ENCODE measurements at places on chromosomes 11 and 22. TPM values are rescaled to one million over a fixed set of nuclear protein-coding genes. Genes with fewer than 3 reads are reported as not detected.

MS4A6E gene
- not detected for total RNA-seq

ESRRA gene
- 256 TPM for total RNA-seq

MMP8 gene
- not detected for total RNA-seq

MS4A15 gene
- total RNA-seq, result not detected

OR10D3 gene
- total RNA-seq, result not detected

XKR3 gene
- total RNA-seq, result not detected

- peak; percentile 46 for DNase-seq
Measured at GRCh38 chr22:20080776-20081654, 974 bp downstream of the DGCR8 start.

DNA sequence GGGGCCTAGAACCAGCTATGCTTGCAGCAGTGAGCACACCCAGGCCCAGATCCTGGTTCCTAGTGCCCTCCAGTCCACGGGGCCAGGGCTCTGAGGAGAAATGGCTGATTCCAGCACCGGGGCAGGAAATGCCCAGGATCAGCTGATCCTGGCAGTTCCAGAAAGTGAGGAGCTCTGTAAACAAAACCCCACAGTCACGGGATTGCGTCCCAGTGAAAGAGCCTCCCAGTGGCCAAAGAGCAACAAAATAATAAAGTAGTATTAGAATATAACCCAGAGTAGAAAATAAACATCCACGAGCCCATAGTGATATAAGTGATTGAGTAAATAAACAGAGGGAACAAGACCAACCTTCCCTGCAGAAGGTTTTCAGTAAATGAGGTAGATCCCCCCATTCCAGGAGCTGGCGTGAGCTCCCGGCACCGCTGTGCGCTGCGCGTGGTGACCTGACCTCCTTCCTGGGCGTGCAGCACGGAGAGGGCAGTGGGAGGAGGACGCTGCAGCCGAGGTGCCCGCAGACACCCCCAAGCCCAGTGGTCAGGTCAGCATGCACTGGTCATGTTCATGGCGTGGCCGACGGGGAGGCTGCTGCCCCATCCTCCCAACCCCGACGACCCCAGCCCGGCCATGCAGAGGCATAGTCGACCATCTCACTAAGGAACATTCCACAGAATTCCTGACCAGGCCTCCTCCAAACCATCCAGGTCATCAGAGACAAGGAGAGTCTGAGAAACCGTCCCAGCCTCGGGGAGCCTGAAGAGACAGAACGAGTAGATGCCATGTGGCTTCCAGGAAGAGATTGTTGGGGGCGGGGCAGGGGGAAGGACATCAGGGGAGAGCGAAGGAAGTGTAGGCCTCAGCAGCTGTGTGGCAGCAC lies 19.8 kb downstream of the PTDSS2 start:
- DNase-seq, result peak; percentile 60

GRCh38 chr22:24414984-24415945 lies 12.1 kb upstream of the ADORA2A start:
- peak; percentile 26 for DNase-seq

- no peak for DNase-seq
Measured at GRCh38 chr11:88183233-88183632, 8.0 kb upstream of the RAB38 start.

DNA sequence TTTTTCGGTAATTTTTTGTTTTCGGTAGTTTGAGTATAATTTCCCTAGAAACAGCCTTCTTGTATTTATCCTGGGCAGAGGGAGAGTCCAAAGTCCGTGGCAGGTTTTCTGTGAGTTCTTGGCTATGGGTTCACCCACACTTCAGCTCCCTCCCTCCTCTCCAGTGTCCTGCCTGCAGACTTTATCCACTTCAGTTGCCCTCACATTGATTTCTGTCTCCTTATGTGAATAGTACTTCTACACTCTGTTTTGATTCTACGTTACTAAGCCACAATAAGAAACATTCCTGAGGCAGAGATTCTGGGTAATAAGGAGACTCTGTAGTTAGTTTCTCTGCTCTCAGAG lies 868.6 kb downstream of the METTL15 start:
- no peak for DNase-seq

DNA sequence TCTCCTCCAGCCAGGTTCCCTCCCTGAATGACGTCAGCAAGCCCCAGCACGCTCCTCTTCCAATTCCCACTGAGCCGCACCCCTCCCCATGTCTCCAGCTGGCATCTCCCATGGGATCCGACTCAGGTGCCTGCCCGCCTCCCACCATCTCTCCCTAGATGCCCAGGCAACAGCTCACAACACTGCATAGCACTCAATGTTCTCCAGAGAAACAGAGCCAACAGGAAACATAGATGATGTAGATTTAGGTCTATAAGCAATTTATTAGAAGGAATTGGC lies 532.3 kb downstream of the BRD1 start:
- DNase-seq, result no peak

GRCh38 chr22:47654922-47655491 lies 892.6 kb downstream of the TBC1D22A start:
- DNase-seq, result no peak

DNA sequence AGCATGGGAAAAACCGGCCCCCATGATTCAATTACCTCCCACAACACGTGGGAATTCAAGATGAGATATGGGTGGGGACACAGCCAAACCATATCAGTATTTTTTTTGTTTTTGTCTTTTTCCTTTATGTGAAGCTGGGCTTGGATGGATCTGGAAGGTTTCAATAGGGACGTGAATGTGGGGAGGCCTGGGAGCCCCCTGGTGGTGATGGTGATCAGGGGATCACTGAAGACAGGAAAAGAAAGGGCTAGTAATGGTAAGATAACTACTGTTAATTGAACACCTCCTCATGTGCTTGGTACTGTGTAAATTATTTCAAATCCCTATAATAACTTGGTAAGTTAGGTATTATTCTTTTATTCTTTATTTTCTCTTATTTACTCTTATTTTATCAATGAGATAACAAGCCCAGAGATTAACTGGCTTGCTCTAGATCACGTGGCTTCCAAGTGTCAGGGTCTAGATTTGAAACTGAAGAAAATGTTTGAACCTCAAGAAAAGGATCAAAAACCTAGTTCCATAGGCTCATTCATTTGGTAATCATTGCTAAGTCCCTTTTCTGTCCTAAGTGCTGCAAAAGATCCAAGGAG lies 364.2 kb downstream of the TENM4 start:
- DNase-seq, result peak; percentile 68

DNA sequence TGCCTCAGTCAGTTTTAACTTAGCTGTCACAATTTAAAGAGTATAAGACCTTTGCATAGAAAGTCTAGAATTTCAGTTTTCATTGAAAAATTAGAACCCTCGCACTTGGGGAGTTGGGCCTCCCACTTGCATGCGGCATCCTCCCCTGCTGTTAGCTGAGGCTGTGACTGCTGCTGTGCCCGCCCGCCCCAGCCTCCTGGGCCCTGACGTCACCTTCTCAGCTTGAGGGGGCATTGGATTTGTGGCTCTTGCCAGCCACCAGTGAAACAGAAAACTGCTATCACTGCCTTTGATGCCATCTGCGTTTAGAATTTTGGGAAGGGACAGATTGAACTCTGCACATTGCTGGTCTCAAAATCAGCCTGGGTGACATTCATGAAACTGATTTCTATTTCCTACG lies 108.7 kb downstream of the CTTN start:
- peak; percentile 3 for DNase-seq

GRCh38 chr11:1906181-1906580 lies 13.3 kb upstream of the TNNT3 start:
- DNase-seq, result no peak

- no peak for DNase-seq
Measured at GRCh38 chr11:116540645-116541304, 232.0 kb downstream of the BUD13 start.

DNA sequence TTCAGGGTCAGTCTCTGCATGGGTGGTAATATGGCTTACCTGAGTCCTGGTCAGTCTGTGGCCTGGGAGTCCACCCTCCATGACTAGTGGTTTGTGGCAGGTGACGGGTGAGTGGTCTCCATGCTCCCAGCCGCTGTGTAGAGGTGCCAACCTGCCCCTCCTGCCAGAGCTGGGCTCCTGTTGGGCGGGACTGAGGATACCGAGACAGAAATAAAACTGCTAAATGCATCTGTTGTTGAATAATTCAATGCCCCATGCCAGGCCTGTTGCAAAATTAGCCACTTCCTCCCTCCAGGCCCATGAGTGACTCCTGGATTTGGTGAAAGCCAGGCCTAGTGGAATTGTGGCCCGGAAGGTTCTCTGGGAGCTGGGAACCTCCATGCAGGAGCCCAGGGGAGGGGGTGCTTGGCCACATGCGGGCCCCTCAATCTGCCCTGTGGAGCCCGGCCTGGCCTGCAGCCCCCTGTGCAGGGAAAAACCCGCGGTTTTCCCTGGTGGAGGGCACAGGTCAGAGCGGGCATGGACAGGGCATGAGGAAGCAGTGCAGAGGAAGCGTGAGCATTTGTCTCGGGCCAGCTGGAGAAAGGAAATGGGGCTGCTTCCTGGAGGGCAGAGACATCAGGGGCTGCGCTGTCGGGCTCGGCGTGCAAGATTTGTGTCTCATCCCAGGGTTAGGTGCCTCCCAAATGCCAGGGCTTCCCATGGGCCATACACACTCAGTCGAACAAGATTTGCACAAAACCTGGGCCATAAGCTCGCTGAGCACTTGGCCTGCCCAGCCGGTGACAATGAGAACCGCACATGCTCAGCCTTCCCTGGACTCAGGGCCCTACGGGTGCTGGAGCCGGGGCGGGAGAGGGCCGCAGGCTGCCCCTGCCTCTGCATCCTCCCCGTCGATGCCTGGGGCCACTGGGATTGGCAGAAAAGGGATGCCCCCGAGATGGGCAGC lies 66.9 kb downstream of the KCNQ1 start:
- DNase-seq, result peak; percentile 50

DNA sequence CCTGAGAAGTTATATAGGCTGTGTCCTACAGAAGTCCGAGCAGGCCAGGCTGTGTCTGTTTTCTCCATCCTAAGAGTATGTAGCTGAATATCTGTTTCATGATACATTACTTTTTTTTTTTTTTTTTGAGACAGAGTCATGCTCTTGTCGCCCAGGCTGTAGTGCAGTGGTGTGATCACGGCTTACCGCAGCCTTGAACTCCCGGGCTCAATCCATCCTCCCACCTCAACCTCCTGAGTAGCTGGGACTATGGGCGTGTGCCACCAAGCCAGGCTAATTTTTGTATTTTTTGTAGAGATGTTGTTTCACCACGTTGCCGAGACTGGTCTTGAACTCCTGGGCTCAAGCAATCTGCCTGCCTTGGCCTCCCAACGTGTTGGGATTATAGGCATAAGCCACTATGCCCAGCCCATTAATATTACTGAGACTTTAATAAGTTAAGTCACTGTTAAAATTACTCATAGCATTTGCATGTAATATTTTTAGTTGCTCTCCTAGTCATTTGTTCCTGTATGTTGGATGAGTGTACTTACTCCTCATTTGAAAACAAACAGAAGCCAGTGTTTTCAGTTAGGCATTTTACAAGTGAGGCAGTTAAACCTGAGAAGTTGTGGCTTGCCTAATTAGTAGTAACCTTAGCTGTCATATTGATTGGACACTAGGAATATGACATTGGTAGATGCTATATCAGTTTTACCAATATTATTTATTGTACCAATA lies 26.1 kb downstream of the DRG1 start:
- no peak for DNase-seq

GRCh38 chr11:72426103-72426757 lies 8.1 kb downstream of the CLPB start:
- no peak for DNase-seq

- no peak for DNase-seq
Measured at GRCh38 chr11:66548041-66548440, 1.3 kb downstream of the ACTN3 start.

DNA sequence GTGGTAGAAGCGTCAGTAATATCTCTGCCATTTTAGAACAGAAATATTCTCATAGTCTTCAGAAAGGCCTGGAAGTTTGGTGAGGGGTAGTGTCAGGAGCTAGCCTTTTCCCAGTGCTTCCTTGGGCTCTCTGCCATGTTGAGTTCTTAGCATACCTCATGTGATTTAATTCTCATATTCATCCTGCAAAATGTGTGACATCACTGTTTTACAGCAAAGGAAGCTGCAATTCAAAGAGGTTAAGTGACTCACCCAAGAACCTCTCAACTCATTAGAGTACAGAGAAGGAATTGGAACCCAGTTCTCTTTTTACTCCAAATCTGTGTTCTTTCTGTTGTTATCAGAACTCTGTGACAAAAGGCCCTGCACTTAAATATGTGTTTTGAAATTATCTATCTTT lies 72.1 kb downstream of the RNF169 start:
- no peak for DNase-seq

GRCh38 chr11:132472411-132473172 lies 1059.7 kb downstream of the OPCML start:
- DNase-seq, result no peak

GRCh38 chr11:23569134-23569533 lies 708.9 kb upstream of the CCDC179 start:
- no peak for DNase-seq

DNA sequence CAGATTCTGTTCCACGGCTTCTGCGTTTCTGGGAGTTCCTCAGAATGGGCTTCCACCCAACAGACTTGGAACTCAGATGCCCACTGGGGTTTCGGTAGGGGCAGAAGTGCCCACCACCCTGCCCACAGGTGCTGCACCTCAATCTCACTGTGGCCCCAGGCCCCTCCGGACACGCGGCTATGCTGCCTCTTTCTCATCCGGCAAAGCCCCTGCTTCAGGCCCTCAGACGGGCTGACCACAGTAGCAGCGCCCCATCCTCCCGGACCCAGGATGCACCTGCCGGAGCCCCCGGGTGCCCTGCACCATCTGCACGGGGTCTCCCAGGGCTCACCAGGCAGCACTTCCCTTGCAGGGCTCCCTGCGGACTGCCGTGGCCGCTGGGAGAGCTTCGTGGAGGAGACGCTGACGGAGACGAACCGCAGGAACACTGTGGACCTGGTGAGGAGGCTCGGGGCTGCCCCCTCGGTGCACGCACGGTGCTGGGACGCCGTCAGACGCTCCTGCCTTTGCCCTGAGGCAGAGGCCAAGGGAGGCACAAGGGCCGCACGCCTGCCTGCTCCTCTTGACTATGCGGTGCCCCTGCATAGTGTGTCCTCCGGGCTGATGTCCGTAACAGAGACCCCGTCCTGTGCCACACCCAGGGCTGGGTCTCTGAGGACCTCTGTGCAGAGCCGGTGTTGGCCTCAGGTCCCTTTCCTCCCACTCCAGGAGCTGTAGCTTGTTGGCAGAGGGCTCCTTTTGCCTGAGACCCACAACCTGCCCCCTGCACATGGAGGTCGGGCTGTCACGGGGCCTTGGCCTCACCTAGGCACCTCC lies 38.6 kb downstream of the SBF1 start:
- DNase-seq, result peak; percentile 15

- DNase-seq, result no peak
Measured at GRCh38 chr11:6780829-6781228, 2.0 kb upstream of the OR2AG1 start.

DNA sequence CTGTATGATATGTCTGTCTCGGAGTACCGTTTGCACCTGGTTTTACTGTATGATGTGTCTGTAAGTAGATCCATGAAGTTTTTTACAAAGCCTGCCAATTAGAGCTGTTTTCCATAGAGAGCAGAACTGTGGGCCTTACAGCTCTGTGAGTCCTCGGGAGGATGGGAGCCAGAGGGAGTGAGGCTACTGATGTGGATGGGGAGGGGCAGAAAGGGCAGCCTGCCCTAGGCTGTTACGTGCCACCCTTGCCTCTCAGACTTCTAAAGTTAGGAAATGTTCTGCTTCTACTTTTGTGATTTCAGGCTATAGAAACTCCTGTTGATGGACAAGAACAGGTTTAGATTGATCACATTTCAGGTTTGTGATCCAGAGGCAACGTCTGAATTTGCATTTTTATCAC lies 105.2 kb downstream of the PPP6R3 start:
- DNase-seq, result no peak

GRCh38 chr11:35016916-35017315 lies 100.5 kb downstream of the PDHX start:
- no peak for DNase-seq

- peak; percentile 67 for DNase-seq
Measured at GRCh38 chr11:130403271-130403804, 25.1 kb downstream of the ADAMTS8 start.
